ENCODE measurements at places on chromosomes 7 and 10.

GRCh38 chr7:154591544-154591943 lies 411.4 kb downstream of the PAXIP1 start:
- DNase-seq = no peak

DNA sequence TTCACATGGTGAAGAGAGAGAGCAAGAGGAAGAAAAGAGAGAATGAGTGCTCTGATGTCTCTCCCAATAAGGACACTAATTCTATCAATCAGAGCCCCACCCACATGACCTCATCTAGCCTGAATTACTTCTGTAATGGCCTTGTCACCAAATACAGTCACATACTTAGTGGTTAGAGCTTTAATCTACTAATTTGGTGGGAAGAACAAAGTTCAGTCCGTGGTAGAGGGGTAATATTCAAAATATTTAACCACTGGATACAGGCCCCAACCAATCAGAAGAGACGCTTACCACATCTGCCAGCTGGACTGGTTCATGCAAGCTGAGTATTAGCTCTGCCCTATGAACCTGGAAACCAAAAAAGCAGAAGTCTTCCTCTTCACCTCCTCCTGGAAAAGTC lies 336.3 kb upstream of the NFE2L3 start:
- DNase-seq = no peak

DNA sequence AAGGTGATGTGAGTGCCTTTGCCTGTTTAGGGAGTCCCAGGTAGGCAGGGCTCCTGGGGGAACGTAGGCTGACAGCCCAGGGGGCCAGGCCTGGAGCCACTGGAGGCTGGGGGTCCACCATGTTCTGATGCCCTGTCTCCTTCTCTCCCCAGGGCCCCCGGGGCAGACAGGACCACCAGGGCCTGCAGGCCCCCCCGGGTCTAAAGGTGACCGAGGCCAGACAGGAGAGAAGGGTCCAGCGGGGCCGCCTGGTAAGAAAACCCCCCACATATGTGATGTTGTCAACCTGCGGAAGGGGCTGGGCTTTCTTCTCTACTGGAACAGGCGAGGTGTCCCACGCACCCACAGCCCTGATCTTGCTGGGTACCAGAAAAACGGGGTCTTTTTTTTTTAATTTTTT lies 85.2 kb downstream of the MYL10 start:
- DNase-seq = no peak

GRCh38 chr7:19404912-19405329 lies 259.7 kb upstream of the FERD3L start:
- DNase-seq = no peak

GRCh38 chr7:49522111-49522510 lies 251.3 kb upstream of the VWC2 start:
- no peak for DNase-seq
